HFF-Myc (cell line): ENCODE measurements at places on chromosomes 3 and 15.

DNA sequence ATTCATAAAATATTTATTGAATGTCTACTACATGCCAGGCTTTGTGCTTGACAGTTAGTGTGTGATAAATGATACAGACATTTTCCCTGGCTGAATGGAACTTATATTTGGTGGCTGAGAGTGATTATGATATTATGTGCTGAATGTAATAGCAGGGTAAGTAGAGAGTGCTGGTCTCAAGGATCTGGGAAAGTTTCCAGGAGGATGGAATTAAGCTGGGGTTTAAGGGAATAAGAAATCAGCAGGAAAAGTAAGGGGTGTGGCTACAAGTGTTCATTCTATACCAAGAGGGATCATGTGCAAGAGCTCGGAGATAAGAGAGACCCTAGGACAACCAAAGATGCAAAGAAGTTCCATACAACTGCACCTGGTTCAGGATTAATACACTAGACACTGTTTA, 500.1 kb upstream of the CFAP20DC start:
- DNase-seq, result no peak

- no peak for DNase-seq
These were observed 5.5 kb downstream of the FGF7 start for GRCh38 chr15:49428409-49429095.

DNA sequence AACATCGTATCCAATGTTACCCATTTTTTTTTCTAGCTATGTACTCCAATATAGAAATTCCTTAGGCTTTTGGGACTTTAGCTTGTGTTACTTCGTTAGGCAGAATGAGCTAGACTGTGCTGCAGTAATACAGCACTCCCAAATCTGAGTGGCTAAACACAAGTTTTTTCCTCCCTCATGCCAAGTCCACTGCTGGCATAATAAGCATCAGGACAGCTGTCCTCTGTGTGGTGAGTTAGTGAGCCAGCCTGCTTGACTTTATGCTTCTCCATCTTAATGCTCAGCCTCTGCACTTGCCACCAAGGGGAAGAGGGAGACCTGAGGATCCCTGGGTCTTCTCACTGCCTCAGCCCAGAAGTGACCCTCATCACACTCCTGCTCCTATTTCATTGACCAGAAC, 18.2 kb upstream of the ACOX2 start:
- no peak for DNase-seq

DNA sequence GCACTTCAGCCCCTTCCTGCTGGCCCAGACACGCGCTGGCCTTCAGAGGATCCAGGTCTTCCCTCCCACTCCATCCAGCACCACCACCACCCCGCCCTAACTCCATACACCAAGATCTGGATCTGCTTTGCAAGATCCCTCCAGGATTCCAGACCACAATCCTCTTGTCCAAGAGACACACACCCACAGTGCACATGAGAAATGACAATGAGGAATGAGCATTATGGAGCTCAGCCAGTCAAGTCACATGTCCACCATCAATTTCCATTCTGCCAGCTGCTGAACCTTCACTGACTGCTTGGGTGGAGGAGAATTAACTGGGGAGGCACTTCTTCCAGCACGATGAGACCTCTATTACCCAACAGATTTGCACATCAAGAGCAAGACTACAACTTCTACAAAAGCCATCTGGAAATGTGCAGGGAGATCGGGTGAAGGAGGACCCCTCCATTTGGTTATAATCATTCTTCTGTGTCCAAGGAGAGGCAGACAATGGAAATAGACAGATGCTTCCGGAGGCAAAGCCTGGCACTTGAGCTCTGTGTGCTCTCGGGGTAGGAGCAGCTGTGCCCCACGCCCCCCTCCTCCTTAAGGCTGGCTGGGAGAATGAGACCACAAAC, 12.3 kb upstream of the SPATA12 start:
- peak; percentile 29 for DNase-seq

DNA sequence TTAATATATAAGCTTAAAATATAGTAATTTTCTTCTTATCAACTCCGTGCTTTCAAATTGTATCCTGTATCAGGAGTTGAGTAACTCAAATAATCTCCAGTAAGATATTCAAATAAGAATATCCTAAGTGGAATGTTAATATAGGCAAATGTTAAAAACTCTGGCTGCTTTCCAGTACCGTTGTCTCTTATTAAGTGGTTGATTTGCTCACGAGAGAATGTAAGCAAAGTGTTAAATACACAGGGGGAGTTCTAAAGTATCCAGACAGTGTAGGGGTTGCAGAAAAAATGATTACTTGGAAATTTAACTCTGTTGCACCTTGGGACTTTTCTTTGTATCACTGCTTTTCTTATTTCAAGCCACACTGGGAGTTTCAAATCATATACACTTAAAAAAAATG, 478.9 kb upstream of the TBL1XR1 start:
- DNase-seq, result no peak
